ENCODE measurements at places on chromosomes 6 and 20. TPM values are rescaled to one million over a fixed set of nuclear protein-coding genes. Genes with fewer than 3 reads are reported as not detected.

PDE7B gene
- total RNA-seq: 0.27 TPM

PHF3 gene
- total RNA-seq: 33.3 TPM

FUT9 gene
- total RNA-seq: 0.20 TPM

DNA sequence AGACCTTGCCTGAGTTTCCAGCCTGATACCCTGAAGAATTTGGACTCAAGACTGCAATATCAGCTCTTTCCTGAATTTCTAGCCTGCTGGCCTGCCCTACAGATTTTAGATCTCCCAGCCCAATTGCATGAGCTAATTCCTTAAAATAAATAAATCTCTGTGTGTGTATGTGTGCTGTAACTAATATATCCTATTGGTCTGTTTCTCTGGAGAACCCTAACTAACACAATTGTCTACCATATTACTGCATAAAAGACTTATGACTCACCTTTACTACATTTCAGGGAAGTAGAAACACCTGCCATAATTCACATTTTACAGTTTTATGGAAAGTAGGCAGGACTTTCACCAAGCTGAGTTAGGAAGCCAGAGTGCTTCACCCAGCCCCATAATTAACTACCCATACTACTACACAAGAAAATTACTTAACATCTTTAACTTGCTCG is 90.7 kb upstream of the BEND6 start:
- DNase-seq: peak; percentile 39

- no peak for DNase-seq
Observed at GRCh38 chr20:59735917-59736316, 131.6 kb downstream of the PHACTR3 start.

Measured in astrocyte (in vitro differentiated cells and primary cell).